ENCODE measurements at places on chromosomes 12 and 14. TPM values are rescaled to one million over a fixed set of nuclear protein-coding genes. Genes with fewer than 3 reads are reported as not detected.

The ZC2HC1C gene
- total RNA-seq: 1.6 TPM

The SYNDIG1L gene
- total RNA-seq: not detected

The EML5 gene
- under 0.01 TPM for total RNA-seq

The AKAP3 gene
- total RNA-seq: 0.81 TPM

The HSPB8 gene
- 7.7 TPM for total RNA-seq

GRCh38 chr14:99945732-99946651 lies 119.2 kb upstream of the EVL start:
- no peak for DNase-seq

GRCh38 chr12:49345051-49345824 lies 1.4 kb upstream of the DNAJC22 start:
- no peak for DNase-seq

- peak; percentile 69 for DNase-seq
Observed at GRCh38 chr14:60095781-60096450, 4.2 kb downstream of the PCNX4 start.

DNA sequence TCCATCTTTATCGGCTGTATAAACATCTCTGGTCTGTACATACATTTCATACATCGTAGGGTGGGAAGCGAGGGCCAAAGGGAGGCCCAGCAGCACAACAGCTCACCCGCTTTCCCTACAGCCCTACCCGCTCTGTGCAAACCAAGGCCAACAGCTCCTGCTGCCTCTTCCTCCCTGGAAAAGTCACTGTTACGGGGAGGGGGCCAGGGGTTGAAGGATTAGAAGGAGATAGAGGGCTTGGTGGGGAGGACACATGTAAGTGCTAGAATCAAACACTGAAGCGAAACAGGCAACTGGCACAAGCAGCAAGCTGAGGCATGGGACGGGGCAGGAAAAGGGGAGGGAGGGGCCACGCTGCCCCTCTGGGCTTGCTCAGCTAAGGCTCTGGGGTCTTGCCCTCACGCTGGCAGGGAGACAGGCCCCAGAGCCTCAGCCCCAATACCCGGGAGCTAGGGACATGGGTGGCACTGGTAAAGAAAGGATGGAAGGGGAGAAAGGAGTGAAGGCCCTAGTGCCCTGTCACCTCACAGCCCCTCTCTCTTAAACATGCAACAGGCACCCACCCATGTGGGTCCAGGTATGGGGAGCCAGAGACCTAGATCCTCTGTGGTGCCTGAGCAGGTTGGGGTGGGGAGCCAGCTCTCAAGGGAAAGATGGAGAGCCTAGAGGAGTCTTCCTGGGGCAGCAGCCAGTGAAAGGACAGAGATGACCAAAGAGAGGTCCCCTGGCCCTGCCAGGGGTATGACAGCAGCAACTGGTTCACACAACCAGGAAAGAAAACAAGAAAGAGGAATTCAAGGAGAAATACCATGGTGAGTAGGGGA lies 14.4 kb downstream of the SPRYD3 start:
- no peak for DNase-seq

DNA sequence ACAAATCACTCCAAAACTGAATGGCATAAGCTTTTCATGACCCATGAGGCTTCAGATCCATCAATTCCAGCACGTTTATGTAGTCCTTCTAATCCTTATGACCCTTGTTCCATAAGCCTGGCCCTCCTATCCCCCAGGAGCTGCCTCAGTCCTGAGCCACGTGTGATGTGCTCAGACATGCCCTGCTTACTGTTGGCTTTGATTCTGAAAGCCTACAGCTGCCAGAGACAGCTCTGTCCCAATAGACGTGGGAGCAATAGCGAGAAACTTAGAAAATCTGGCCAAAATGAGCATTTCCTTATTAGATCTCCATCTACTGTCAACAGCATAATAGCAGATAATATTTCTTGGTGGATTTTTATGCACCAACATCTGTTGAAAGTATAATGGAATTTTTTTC lies 33.2 kb downstream of the DUSP6 start:
- DNase-seq: peak; percentile 15

- DNase-seq: no peak
Observed at GRCh38 chr14:83709116-83709515, 1820.8 kb upstream of the FLRT2 start.

- no peak for DNase-seq
Observed at GRCh38 chr12:53728206-53728605, 954 bp upstream of the CALCOCO1 start.

- peak; percentile 44 for DNase-seq
Observed at GRCh38 chr14:24838945-24839616, 205.1 kb upstream of the GZMB start.

DNA sequence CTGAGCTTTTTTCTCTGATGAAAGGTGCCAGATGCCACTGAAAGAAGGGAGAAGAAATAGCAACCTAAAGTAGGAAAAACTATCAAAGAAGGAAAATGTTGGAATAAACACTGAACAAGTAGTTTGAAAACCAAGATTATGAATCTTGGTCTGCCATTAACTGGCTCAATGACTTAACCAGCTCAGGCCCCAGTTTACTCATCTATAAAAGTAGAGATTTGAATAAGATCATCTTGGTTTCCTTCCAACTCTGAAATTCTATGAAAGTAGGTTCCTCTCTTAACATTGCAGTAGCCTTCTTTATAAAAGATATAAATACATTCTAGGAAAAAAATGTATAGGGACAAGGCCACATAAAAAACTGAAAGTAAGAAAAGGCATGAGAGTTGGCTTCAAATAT lies 16.1 kb upstream of the CCND2 start:
- DNase-seq: no peak

All from fibroblast of the aortic adventitia (primary cell).